ENCODE measurements at places on chromosomes 11 and 22.

- no peak for DNase-seq
Measured at GRCh38 chr11:15471048-15471894, 356.5 kb downstream of the INSC start.

GRCh38 chr11:130474637-130475400 is 26.4 kb downstream of the ADAMTS15 start:
- DNase-seq: no peak

GRCh38 chr22:35341090-35341874 is 39.6 kb upstream of the HMOX1 start:
- no peak for DNase-seq

- DNase-seq: no peak
Measured at GRCh38 chr11:95736809-95737208, 52.8 kb downstream of the FAM76B start.

DNA sequence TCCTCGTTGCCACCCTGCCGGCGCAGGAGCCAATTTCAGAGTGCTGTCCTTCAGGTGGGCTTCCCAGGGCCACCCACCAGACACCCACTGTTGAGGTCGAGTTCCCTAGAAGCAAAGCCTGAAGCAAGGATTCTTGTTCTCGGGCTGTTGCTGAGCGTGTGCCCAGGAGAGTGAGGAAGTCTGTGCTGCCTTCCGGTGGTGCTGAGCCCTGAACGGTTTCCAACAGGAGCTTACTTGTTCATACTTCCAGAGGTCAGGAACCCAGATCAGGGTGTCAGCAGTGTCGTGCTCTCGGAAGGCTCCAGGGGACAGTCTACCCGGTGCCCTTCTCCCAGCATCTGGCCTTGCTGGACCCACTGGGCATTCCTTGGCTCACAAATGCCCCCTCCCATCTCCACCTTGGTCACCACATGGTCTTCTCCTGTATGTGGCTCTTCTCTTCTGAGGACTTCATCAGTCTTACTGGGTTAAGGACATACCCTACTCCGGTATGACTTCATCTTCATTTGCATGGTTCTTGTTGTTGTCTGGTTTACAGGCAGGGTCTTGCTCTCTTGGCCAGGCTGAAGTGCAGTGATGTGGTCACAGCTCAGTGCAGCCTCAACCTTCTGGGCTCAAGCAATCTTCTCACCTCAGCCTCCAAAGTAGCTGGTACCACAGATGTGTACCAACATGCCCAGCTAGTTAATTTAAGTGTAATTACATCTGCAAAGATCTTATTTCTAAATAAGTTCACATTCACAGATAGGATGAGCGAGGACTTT is 11.2 kb downstream of the SLC25A1 start:
- DNase-seq: no peak

DNA sequence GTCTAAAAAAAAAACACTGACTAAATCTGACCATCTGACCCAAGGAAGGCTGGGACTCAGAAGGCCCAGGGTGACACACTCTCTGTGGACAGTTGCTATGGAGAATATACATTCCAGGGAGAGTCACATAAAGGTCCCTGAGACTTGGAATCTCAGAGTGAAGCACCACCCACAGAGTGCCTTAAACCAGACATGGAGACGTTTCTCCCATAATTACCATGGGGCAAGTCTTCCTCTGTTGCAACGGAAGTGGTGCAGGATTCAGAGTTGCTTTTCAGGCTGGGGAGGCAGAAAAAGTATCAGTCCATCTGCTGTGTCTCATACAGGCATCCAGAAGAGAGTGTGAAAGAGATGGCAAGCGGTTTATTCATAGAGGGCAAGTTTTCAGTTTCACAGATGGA is 58.7 kb upstream of the SLN start:
- DNase-seq: no peak

DNA sequence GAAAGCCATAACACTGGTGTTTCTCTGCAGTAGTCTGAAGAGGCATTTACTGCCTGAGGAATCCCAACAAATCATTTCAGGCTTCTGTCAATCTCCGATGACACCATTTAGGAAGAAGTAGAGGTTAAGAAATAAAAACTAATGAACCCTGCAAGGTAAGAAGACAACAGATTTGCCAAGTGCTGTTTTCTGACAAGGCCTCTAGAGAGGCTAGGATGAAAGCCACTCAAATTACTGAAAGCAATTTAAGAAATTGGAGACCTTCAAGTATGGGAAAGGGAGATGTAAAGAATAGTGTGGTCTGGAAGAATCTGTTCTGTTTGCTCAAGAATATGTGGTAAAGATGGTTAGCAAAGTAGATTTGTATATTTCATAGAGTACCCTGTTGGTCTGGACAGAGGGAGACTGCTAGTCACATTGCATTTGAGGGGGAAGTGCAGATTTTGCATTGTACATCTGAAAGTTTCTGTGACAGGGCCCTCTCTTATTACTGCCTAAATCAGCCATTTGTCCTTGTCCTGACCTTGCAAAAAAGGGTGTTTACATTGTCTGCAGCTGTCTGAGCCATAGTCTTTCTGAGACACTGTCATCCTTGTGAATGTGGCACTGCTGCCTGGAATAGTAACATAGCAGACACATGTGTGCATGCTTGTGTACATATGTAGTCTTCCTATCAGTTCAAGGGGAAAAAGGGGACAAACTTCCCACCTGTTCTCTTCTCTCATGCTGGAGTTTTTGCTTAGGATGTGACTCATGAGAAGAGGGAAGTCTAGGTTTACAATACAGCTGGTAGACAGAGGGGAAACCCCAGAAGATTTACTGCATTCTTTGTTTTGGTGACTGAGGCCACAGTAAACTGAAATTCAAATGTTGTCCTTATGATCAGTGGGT is 640.2 kb upstream of the KIRREL3 start:
- no peak for DNase-seq

DNA sequence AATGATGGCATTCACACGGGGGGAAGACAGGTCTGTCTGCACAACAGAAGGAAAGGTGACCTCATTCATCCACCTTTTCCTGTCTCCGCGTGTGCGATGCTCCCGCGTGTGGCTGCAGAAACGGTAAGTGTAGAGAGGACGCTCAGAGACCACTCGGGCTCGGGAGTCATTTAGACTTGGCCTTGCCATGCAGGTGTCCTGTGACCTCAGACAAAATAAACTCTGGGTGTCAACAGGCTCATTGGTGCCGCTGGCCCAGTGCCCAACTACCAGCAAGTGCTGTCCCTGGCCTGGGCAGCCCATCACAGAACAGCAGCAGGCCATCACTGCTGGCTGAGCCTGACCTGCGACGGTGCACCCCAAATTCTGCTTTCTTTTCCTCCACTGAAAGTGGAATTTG is 48.1 kb upstream of the ARFGAP3 start:
- DNase-seq: no peak

GRCh38 chr11:47177229-47177845 is 658 bp upstream of the ARFGAP2 start:
- DNase-seq: peak; percentile 82

GRCh38 chr22:49739138-49739537 is 88.5 kb downstream of the BRD1 start:
- no peak for DNase-seq

DNA sequence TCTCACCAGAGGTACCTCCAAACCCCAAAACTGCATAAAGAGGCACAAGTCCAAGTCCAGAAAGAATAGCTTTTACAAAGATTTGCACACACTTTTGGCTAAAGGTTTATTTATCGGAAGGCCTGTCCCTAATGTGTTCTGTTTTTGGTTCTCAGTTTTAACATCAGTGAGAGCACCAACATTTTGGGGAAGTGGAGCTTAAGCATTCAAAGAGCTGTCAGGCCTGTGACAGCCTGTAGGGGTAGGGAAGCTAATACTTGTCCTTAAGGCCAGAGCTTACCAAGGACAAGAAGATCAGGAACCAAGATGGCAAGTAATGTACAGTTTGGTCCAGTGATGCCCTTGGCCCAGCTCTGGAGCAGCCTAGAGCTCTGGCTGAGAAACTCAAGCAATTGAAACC is 38.9 kb upstream of the SCUBE2 start:
- no peak for DNase-seq

DNA sequence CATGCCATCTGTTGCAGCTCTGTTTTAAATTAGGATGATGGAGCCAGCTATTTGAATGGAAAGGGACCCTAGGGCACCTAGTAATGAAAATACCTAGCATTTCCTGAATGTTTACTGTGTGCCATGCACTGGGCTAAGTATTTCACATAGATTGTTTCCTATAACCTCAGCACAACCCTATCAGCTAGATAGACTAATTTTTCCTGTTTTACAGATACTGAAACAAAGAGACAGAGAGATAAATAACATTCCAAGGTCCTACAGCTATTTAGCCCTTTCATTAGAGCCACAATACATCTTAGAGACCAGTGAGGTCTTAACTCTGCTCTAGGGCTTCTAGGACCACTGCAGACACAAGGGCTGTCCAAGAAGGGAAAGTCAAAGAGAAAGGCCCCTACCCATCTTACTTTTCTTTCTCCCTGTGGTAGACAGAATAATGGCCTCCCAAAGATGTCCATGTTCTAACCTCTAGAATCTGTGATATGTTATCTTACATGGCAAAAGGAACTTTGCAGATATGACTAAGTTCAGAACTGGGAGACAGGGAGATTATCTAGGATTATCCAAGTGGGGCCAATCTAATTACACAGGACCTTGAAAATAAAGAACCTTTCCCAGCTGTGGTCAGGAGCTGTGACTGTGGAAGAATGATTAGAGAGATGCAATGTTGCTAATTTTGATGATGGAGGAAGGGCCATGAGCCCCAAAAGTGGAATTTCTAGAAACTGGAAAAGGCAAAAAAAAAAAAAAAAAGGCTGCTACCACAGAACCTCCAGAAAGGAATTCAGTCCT is 157.0 kb downstream of the CCDC34 start:
- no peak for DNase-seq
